ENCODE measurements at places on chromosomes 6 and 20. TPM values are rescaled to one million over a fixed set of nuclear protein-coding genes. Genes with fewer than 3 reads are reported as not detected.

Gene PEDS1
- 43.1 TPM for total RNA-seq

Gene FAM8A1
- total RNA-seq = 14.9 TPM

Gene FHL5
- not detected for total RNA-seq

Gene DACT2
- 0.34 TPM for total RNA-seq

Gene IP6K3
- total RNA-seq = not detected

Gene ZNF335
- total RNA-seq = 12.3 TPM

Gene HNF4A
- not detected for total RNA-seq

Gene BPIFB2
- not detected for total RNA-seq

Gene TFAP2B
- total RNA-seq = not detected

Gene HLA-A
- 249 TPM for total RNA-seq

Gene PRSS16
- total RNA-seq = 12.6 TPM

Gene HTR1B
- 0.68 TPM for total RNA-seq

Gene LAMP5
- not detected for total RNA-seq

Gene RIMS4
- not detected for total RNA-seq
